ENCODE measurements at places on chromosomes 5 and 9. TPM values are rescaled to one million over a fixed set of nuclear protein-coding genes. Genes with fewer than 3 reads are reported as not detected.

Gene DRD1
- not detected for polyA plus RNA-seq

Gene MACIR
- 4.4 TPM for polyA plus RNA-seq

Gene ZCCHC9
- 18.7 TPM for polyA plus RNA-seq

Gene NNT
- polyA plus RNA-seq: 47.2 TPM

Measured in CD4-positive, CD25-positive, alpha-beta regulatory T cell (primary cell).